CD4-positive, alpha-beta T cell treated with Interleukin-15 for 1 hour (primary cell): ENCODE measurements at places on chromosomes 7 and 10.

GRCh38 chr7:35253460-35253709 lies 515 bp downstream of the TBX20 start:
- DNase-seq: no peak

GRCh38 chr10:124658591-124659242 lies 85.5 kb downstream of the FAM53B start:
- DNase-seq: no peak

GRCh38 chr10:64036321-64036930 lies 515.2 kb downstream of the REEP3 start:
- DNase-seq: no peak

GRCh38 chr10:17001961-17002749 lies 127.5 kb downstream of the CUBN start:
- peak; percentile 53 for DNase-seq

GRCh38 chr10:80691441-80691840 lies 153.7 kb downstream of the SH2D4B start:
- no peak for DNase-seq

DNA sequence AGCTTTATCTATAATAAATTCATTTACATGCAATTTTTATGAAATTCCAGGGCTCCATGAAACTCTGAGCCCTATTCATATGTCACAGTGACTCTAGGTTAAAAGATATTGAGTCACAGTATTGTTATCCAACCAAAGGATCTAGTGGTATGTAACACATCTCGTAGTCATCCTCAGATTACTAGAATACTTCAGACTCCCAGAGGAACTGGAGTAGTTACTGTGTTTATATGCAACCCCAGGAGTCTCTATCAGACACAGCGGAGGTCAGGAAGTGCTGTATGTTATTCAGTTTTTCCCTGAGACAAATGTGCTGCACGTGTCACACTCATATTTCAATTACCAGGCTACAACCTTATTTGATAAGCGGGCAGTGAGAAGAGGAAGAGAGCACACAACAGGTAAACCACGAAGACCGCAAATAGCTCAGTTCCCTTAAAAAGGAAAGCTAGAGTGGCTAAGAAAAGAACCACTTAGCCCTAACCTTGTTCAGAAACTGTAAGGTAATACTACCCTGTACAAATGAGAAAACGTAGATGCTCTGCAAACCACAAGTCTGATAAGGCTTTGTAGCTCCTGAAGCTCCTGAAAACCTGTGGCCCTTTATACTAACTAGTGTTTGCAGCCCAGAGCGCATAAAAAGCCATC lies 114.0 kb upstream of the CNTNAP2 start:
- DNase-seq: no peak

- DNase-seq: no peak
These were observed 58.6 kb downstream of the EBLN1 start for GRCh38 chr10:22159180-22159579.

GRCh38 chr10:118955951-118956801 lies 73.3 kb upstream of the NANOS1 start:
- DNase-seq: no peak
